ENCODE measurements at places on chromosomes 6 and 20.

GRCh38 chr6:2522521-2522920 is 228.2 kb downstream of the MYLK4 start:
- no peak for DNase-seq

- no peak for DNase-seq
Measured at GRCh38 chr6:106122938-106123656, 37.0 kb downstream of the PRDM1 start.

DNA sequence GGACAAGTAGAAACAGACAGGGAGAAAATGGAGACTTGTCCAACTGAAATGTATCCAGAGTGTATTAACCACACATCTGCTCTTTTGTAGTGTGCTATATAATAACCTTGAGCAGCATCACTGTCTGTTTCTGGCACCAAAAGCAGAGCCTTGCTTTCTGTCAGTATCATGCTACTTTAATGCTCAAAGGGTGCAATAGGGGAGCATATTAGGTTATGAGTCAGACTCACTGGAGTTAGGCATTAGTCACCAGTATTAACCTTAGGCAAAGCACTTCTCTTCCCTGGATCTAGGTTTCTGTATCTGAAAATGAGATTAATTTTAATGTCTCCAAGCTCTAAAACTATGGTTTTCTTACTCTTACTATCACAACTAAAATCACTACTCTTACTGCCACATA is 280.1 kb downstream of the TFAP2B start:
- DNase-seq, result no peak

DNA sequence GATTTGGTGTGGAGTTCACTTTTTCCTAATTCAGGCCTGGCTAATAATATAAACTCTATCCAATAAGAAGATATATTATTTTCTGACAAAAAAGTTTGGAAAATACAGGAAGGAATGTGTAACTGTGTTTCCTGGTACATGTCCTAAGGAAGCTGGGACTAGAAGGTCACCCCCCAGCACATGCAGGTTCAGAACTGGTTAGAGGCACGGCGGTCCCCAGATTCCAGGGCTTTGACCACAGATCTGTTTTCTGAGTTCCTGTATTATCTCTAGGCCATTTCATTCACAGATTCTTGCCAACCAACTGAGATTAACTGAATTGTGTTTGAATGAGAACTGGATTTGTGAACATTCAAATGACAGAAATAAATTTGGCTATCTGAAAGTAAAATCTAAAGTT is 94.5 kb downstream of the TULP4 start:
- DNase-seq, result no peak

DNA sequence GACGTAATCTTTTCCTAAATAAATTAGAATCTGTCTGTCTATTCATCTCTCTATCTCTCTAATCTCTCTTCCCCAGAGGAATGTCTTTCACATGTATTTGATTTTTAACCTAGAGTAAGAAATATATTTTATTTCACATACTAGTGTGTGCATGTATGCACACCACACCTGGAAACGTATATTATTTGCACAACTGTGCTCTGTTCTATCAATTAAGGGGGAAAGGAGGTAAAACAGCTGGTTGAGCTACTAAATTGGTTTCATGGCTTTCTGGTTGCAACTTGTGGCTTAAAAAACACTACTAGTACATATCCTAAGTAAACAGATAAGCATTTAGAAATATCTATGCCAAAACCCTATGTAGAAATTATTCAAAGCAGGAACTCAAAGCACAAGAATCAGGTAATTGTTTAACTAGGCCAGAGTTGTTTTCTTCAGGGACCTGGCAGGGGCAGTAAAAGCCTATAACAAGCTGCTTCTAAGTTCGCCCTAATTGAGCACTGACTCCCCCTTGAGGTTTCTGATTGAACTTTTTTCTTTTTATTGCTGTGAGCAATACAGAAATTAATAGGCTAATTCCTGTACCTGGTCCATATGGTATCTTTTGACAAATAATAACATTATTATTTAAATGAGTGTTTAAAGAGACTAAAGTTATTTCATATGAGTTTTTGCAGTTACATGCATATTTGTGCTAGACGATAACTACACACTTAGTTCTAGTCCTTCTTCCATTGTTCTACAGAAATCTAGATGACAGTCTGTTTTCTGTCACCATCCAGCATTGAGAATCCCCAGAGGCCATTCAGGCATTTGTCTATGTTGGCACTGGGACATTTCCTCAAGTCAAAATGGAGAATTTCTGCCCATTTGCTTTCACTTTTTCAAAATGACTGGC is 88.6 kb downstream of the MCHR2 start:
- no peak for DNase-seq

DNA sequence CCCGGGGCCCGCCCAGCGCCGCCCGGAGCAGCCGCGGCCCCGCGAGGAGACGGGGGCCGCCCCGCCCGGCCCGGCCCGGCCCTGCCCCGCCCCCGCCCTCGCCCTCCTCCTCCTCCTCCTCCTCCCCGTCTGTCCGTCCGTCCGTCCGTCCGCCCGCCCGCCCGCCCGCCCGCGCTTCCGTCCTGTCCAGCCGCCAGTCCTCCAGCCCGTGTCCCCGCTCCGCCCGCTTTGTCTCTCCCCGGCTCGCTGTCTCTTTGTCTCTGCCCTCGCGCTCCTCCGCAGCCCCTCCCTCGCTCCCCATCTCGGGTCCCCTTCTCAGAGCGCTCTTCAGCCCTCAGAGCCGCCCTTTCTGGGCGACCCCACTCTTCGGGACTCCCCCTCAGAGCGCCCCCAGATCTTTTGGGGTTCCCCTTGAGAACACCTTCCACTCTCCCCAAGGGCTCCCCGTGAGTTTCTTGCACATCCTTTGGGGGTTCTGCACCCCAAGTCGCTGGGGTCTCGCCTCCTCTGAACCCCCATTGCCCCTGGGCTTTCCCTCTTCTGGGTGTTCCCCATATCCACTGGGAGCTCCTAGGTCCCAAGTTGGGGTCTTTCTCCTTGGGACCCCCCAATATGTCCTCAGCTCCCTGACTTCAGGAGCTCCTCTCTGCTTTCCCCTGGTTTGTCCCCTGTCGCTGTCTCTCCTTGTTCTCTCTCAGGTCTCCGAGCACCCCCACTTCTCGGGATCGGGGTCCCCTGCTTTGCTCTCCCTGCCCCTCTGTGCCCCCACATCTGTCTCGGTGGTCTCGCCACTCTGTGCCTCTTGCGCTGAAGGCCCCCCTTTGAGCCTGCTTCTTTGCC is 79.5 kb upstream of the MYL9 start:
- DNase-seq, result peak; percentile 32

GRCh38 chr6:142735204-142735603 is 209.8 kb downstream of the HIVEP2 start:
- no peak for DNase-seq

DNA sequence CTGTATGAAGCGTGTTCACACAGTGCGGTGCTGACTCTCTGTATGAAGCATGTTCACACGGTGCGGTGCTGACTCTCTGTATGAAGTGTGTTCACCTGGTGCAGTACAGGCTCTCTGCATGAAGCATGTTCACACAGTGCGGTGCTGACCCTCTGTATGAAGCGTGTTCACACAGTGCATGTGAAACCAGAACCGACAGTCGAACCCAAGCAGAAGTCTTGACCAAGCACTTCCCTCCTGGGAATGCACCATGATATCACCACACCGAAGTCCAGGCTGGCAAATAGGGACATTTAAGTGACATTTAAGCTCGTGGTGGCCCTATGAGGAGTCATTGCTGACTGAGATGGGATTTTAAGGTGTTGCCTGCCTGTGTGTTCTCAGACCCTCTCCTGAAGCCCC is 11.3 kb upstream of the SERPINB1 start:
- no peak for DNase-seq

DNA sequence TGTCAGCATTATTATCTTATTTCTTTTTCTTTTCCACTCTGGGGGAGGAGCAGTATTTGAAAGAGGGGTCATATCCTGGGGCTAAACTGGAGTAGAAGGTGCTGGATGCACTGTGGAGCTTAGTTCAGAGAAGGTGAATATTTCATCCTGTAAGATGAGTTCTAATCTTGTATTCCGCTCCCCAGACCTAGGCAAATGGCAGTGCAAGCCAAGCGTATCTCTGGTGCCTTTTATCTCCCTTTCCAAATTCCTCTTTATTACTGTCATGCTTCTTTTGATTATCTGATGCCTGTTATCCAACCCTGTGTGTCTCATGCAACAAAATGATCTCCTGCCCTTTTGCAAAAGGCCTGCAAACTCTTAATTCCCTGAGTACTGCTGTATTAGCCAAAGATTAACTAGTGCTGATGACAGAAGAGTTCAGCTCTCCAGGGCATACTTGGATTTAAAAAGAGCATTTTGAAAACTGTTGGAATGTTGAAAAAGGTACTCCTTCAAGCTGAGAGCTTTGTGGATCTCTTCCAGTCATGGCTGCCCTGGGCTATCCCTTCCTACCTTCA is 138.0 kb downstream of the CARMIL1 start:
- DNase-seq, result no peak

DNA sequence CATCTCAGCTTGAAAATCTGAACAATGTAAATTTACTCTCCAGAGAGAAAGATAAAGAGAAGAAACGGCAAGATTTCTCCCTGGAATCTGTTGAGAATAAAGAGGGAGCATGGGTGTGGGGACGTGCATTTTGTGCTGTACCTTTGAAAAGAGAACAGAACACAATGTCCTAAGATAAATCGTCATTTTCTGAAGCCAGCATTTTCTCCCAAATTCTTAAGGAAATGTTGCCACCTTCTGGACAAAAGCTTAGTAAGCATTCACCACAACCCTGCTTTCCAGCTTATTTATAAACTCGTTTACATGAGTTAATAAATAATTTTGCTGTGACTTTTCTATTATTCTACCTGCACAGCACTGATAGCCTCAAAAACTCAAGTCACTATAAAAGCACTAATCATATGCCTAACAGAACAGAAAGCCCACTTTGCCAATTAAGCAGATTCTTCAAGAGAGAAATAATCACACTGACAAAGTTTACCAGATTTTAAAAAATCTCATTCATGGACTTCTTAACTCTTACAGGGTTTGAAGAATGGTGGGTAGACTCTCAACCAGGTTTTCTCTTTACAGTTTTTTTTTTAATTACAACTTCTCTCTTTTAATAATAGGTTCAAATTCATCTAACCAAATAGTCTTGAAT is 155.8 kb downstream of the MBOAT1 start:
- DNase-seq, result no peak

DNA sequence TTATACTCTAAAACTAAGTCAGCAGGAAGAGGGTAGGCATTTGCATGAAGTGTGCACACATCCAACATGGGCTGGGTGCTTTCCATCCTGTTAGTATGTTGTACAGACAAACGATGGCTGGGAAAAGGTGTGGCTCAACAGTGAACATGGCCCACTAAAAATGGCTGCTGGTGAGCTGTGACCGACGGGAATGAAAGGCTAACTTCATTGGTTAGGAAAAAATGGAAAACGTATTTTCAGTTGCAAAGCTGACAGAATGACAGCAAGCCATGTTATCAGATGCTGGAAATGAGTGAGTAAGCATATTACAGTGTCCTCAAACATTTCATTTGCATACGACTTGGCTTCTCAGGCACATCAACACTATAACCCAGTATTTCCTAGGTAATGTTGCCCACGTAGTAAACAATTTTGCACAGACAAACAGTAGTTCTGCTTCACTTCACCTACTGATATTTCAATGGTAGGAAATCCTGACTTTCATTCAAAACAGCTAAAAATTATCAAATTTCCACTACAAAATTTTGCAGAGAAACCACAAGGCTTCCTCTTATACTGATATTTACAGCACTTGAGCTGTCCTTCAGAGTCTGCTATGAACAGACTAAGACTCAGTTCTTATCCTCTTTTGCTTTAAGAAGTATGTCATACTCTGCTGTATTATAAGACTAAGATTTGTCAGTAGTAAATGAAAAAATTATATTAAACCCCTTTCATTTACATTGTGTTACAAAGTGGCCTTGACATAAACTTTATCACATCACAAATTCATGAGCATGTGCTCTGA is 98.9 kb downstream of the IRF4 start:
- DNase-seq, result no peak

DNA sequence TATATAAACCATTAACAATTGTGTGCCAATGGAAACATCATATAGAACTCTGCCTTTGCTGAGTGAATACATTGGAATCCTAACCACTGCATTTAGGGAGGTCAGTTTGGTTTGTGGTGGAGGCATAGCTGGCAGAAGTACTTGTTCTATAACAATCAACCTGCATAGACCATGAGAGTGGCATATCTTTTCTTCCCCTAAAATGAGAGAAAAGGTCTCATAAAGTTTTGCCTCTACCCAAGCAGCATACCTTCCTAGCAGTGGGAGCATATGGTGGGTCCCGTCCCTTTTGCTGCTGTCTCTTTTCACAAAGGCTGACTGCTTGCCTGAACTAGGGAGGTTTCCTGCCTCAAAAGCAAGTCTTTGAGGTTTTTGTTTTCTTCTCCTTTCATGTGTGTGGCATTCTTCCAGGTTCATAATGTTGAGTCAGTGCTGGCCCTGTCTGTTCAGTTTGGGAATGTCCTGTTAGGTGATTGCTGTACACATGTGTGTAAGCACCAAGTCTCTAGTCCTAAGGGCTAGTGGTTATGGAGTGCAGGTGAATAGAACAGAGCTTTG is 61.2 kb upstream of the SUPT3H start:
- no peak for DNase-seq

DNA sequence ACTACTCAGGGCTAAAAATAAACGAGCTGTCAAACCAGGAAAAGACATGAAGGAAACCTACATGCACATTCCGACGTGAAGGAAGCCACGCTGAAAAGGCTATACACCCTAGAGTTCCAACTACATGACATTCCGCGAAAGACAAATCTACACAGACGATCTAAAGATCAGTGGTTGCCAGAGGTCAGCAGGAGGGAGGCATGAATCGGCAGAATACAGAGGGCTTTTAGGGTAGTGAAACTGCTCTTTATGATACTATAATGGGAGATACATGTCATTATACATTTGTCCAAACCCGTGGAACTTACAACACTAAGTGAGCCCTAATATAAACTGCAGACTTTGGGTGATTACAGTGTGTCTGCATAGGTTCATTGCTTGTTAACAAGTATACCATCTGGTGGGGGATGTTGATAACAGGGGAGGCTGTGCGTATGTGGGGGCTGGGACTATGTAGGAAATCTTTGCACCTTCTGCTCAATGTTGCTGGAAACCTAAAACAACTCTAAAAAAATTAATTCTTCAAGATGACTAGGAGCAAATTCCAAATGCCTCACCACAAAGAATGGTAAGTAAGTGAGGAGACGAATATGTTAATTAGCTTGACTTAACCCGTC is 132.2 kb upstream of the CDH4 start:
- DNase-seq, result no peak

DNA sequence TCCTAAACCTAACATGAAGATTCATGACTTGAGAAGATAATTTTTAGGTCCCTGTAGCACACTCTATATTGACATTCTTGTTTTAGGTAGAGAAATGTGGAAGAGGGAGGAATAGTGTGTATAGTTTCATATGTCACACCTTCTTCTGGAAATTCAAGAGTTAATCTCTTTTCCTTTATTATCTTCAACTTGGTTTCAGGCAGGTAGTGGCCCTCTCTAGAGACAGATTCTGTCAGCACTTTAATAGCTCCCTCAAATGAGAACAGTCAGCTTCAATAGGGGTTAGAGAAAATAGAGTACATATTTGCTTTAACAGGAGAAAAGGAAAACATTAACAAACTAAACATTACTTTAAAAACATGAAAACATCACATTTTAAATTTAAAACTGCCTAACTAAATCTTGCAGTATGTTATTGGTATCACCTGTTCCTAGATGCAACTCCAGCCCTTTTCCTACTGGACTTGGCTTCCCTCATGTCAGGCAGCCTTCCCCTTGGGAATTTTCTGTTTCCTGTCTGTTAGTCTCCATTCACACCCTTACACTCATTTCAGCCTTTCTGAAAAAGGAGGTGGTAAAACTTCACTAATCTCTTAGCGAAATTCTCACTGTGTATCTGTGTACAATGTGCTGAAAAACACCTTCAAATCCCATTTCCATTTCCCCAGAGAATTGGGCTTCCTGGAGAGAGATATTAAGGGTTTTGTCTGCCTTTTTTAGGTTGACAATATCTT is 192.3 kb upstream of the RNF217 start:
- DNase-seq, result no peak

Data from CD4-positive, alpha-beta T cell (primary cell).